Pulmonary artery endothelial cell (primary cell): ENCODE measurements at places on chromosomes 12 and 14. TPM values are rescaled to one million over a fixed set of nuclear protein-coding genes. Genes with fewer than 3 reads are reported as not detected.

The IAPP gene
- total RNA-seq, result not detected in 2 replicates

The VWF gene
- 535 and 577 TPM in 2 replicates for total RNA-seq

The FBRSL1 gene
- total RNA-seq, result 4.4 and 5.9 TPM in 2 replicates

The CLBA1 gene
- 2.6 and 5.5 TPM in 2 replicates for total RNA-seq

The CELA1 gene
- not detected in 2 replicates for total RNA-seq

The KRT5 gene
- total RNA-seq, result 0.66 and 2.0 TPM in 2 replicates

The ADAM21 gene
- total RNA-seq, result 0.28 and 0.40 TPM in 2 replicates

The NOP9 gene
- 31.3 and 41.3 TPM in 2 replicates for total RNA-seq

The STAC3 gene
- 0.07 and 0.13 TPM in 2 replicates for total RNA-seq

The P2RX7 gene
- total RNA-seq, result 1.7 and 7.6 TPM in 2 replicates

The ESR2 gene
- total RNA-seq, result 0.13 and 0.99 TPM in 2 replicates

The ETFBKMT gene
- 2.7 and 3.4 TPM in 2 replicates for total RNA-seq

DNA sequence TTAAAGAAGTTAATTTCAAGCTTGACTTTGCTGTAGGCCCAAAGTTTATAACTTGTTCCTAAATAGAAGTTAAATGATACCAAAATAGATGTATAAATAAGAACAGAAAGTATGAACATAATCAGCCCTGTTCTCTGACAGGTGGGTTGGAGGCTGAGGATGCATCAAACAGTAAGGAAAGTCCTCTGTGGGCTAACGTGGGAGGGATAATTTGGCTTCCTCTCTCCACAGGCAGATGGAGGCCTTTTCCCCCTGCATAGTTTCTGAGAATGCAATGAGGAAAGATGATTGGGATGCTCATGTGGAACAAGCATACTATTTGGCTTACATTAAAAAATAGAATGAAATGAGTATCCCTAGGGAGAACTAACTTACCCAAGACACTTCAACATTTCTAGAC lies 56.5 kb downstream of the GARIN6 start:
- DNase-seq, result no peak

GRCh38 chr12:12997734-12998133 lies 2.3 kb downstream of the HEBP1 start:
- no peak for DNase-seq

- no peak for DNase-seq
Observed at GRCh38 chr14:76564471-76565422, 188.8 kb downstream of the ESRRB start.

DNA sequence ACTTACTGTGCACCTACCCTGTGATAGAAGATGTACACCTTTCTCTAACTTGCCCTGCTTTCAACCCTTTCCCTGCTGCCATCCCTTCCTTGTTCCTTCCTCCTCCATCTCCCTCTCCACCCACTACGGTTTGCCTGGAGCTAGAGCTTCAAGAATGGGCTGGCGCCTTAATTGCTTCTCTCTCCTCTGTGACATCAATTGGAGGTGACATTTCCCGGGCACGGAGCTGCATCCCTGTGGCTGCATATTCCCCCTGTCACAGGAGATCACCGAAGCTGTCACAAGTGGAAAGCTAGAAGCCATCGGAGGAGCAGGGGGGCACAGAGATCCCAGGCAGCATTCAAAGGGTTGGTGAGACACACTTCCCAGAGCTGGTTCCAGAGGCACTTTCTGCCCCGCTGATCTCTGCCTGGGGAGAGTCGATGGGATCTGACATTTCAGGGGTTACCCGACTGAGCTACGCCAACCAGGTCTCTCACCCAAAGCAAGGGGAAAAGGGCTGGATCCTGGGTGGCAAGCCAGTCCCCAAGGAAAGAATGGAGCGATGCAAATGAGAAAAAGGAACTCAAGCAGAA lies 604.9 kb downstream of the MED13L start:
- no peak for DNase-seq

GRCh38 chr14:103404032-103404918 lies 19.1 kb downstream of the MARK3 start:
- no peak for DNase-seq

DNA sequence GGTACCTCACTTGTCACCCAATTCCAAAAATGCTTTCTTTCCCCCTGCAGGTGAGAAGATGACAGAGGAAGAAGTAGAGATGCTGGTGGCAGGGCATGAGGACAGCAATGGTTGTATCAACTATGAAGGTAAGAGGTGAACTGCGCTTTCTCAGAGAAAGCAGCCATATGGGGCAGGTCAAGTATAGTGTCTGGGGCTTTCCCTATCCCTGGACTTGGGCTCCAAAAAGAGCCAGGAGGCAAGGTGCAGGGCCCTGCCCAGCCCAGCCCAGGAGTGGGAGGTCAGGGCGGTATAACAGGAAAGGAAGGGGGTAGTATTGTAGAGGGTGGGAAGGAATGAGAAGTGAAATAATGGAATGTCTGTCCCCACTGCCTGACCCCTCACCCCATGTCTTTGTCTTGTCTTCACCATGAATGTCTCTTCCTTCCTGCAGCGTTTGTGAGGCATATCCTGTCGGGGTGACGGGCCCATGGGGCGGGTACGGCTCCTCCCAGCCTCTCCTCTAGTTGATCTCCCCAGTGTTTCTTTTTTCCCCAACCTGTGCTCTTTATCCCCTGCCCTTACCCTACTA lies 2.1 kb downstream of the MYL6 start:
- DNase-seq, result peak; percentile 66

- DNase-seq, result no peak
Observed at GRCh38 chr12:43540470-43540869, 11.5 kb downstream of the ADAMTS20 start.

DNA sequence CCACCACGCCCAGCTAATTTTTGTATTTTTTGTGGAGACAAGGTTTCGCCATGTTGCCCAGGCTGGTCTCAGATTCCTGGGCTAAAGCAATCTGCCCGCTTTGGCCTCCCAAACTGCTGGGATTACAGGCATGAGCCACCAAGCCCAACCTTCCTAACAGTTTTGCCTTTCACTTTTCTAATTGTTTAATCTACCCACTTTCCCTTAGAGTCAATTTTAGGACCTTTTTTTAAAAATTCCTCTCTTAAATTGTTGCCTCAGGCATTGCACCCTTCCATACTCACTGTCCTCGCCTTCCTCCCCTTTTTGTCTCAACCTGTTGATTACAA lies 11.5 kb downstream of the ZFHX2 start:
- DNase-seq, result no peak

DNA sequence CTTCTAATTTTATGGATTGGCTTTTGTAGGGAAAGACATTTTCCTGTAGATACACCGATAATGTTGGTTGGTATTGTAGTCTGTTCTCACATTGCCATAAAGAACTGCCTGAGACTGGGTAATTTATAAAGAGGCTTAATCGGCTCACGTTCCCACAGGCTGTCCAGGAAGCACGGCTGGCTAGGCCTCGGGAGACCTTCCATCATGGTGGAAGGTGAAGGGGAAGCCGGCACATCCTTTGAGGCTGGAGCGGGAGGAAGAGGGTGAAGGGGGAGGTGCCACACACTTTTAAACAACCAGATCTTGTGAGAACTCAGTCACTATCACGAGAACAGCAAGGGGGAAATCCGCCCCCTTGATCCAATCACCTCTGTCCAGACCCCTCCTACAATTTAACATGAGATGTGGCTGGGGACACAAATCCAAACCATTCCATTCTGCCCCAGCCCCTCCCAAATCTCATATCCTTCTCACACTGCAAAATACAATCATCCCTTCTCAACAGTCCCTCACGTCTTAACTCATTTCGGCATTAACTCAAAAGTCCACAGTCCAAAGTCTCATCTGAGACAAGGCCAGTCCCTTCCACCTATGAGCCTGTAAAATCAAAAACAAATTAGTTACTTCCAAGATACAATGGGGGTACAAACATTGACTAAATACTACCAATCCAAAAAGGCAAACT lies 66.7 kb upstream of the EIF5 start:
- DNase-seq, result no peak

DNA sequence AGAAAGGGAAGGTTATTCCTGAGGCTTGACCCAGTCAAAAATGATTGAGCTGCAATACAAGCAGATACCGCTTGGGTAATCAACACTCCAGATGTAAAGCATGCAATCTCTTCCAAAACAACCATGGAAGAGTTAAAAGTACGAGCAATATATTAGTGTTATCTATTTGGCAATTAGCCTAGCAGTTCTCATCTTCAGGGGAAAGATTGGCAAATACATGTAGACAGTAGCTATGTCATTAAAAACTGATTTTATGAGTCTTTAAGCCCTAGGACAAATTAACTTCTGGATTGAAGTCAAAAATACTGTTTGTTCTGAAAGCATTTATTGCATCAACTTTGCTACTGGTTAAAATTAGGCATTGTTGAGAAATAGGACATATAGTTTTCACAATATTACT lies 9.3 kb upstream of the GYS2 start:
- no peak for DNase-seq

DNA sequence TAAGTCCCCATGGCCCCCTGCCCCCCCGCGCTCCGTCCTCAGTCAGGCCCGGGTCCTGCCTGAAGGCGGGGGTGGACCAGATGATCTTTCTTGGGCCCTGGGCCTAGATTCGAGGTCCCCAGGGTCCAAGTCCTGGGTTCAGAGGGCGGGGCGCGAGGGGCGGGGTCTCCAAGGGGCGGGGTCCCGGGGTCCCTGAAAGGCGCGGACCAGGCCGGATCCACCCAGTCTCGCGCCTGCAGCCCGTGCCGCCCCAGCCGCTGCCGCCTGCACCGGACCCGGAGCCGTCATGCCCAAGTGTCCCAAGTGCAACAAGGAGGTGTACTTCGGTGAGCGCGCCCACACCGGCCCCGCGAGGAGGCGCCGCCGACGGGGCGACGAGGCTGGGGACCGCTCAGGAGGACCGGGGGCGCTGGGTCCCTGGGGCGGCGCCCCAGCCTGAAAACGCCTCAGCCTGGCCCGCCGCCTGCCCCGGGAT lies 325 bp downstream of the CRIP1 start:
- DNase-seq, result no peak

DNA sequence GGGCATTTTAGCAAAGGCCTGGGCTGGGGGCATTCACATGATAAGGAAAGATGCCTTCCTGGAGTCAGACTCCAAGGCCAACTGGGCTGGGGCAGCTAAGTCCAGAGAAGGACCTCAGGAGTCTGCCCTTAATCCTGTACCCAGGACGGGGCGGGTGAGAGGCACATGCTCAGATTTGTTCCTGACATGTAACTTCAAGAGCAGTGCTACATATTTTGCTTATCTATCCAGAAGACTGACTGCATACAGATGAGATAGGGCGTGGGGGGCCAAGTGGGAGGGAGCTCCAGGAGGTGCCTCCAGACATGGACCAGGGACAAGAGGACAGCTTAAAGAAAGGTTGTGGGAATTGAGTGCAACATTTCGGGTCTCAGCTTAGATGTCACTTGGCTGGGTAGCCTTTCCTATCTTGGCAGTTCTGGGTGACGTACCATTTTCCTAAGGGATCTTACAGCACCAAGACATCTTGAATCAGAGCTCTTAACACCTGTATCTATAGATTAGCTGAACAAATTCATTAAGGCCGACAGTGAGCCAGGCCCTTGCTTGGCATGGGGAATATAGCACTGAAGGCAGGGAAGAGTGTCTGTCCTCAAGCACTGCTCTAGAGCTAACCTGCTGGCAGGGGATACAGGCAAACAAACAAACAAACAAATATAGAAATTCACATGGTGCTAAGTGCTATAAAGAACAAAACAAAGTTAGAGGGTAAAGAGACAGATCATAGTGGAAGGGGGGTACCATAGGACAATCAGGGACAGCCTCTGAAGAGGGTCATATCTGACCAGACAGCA lies 61.2 kb downstream of the PTPN21 start:
- DNase-seq, result no peak

GRCh38 chr12:116773276-116773731 lies 35.2 kb downstream of the RNFT2 start:
- peak; percentile 72 for DNase-seq

GRCh38 chr12:22334410-22335100 lies at the start of gene ST8SIA1:
Gene ST8SIA1 (minus strand): TSS chr12:22334707. CDS start chr12:22334232, 475 bp downstream.
- DNase-seq, result no peak

DNA sequence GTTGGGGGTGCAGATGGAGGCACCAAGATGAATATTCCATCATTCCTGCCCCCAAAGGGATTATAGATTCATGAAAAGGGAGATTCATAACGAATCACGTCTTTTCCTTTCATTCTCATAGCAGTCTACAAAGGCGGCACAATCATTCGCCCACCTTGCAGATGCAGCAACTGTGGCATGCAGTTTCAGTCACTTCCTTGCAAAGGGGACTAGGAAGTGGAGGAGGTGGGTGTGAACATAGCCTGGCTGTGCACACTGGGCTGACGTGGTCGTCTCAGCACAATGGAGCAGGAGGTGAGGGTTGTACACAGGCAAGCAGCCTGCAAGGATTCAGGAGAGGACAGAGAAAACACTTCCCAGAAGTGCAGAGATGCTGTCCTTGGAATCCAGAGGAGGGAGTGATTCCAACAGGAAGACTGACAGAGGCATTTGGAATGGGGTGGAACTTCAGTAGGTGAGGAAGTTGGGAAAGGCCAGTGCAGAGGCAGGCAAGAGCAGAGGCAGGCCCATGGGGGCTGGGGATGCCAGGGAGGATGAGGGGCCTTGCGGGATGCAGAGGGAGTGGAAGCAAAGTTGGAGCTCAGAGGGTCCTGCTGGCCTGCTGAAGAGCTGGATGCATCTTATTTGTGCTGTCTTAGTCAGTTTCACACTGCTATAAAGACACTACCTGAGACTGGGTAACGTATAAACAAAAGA lies 21.9 kb upstream of the PPP2R5C start:
- DNase-seq, result no peak

DNA sequence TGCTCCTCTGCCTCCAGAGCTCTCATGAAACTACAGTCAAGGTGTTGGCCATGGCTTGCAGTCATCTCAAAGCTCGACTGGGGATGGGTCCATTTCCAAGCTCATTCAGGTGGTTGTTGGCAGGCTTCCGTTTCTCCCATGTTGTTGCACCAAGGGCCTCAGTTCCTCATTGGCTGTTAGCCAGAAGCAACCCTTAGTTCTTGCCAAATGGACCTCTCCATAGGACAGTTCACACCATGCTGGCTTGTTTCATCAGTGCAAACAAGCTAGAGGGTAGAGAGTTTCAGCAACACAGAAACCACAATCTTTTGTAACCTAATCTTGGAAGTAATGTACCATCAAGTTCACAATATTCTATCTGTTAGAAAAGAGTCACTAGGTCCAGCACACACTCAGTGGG lies 22.7 kb upstream of the PPM1A start:
- no peak for DNase-seq

- DNase-seq, result no peak
Observed at GRCh38 chr14:24369463-24369862, 1.5 kb downstream of the NFATC4 start.

- no peak for DNase-seq
Observed at GRCh38 chr14:91294153-91294552, 49.6 kb upstream of the GPR68 start.

- DNase-seq, result no peak
Observed at GRCh38 chr12:114682785-114683708, 928 bp downstream of the TBX3 start.
